IPS-NIHi11 (cell line): ENCODE measurements at places on chromosomes 2 and 18.

- no peak for DNase-seq
These were observed 98.0 kb downstream of the ANKRD44 start for GRCh38 chr2:197212344-197213262.

DNA sequence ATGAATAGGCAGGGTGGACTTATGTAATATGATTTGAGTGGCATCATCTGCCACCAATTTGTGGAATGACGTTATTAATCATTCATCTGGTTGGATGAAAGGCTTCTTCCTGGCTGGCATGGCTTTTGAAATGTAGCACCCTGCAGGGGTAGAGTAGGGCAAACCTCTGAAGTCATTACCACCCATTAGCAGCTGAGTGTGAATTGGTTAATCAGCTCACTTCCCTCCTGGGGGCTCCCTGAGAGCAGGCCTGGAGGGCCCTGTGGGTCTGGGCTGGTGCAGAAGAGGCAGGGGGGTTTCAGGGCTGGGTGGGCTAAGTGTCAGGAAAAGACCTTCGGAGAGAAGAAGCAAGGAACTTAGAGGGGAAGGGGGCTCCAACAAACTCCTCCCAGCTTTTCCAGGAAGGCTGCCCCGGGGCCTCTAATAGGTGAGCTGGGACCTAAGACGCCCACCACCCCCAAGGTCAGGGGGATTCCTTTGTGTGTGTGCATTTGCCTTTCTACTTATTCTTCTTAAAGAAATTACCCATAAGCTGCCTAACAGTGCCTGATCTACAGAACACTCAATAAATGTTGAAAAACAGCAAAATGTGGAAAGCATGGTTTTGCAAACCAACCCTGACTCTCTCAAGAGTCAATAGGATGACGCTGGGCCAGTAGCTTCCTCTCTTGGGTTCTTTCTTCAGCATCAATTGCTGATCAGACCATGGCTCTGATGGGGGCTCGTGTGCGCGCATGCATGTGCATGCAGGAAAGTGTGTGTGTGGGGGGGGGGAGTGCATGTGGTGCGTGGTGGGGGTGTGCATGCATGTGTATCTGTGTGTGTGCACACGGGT is 49.7 kb upstream of the ZNF516 start:
- no peak for DNase-seq

- DNase-seq: no peak
These were observed 5.7 kb downstream of the ANTXR1 start for GRCh38 chr2:69018678-69019095.

DNA sequence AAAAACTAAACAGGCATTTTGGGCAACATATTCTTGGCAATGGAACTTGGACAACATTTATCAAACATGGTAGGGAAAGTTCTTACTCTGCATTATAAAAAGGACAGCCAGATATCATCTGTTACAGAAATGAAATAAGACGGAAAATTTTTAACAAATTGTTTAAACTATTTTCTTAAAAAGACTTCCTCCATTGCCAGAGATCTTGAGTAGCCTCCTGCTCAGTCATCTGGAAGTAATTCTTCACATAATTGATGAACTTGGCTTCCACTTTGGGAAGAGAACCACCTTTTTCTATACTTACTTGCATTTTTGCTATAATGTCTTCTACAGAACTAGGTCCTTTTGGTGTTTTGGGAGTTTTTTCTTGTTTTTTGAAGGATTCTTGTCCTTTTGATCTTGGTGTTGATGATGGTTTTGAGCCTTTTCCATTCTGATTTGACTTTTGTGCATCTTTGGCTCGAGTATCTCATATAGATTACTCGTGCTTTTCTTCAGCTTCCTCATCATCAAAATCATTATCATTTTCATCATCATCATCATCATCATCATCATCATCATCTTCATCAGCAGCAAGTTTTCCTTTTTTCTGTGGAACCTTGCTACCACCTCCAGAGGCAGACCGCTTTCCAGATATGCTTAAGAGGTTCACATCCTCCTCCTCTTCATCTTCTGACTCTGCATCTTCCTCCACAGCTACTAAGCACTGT is 66.2 kb downstream of the CD28 start:
- DNase-seq: no peak

DNA sequence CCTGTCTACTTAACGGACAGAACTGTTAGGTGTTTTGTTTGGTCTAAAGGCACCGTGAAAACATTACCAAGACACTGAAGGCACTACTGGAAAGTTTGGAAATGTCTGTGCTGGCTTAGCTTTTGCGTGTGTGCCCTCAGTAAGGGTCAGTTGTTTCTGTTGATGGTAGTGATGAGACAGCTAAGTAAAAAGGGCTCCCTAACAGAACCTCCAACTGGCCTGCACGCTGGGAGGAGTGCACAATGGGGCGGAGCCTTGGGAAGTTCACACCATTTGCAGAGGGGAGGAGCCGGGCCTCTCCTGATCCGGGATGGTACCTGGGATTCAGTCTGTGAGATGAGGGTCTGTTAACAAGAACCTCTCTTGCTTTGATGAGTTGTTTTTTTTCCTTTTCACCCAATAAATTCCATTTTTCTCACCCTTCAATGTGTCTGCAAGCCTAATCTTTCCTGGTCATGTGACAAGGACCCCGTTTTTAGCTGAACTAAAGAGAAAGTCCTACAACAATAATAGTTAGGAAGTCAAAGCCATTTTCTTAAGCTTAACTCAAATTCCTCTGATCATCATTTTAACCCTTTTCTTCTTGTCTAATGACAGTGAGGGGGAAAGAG is 368.7 kb downstream of the PARD3B start:
- DNase-seq: no peak

DNA sequence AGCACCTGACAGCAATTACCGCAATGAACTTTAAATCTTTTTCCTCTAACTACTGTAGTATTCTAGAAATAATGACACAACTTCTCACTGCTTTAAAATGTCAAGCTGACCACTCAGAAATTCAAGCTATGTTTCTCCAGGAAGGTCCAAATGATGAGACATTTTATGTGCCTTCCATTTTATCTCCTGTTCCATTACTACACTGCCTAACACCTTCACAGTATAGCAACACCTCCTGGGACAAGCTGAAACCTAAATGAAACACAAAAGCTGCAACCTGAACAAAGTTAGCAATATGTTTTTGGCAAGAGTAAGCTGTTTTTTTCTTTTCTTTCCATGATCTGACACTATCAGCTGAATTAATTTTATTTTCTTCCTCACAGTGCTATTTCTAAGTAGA is 81.9 kb downstream of the IKZF2 start:
- no peak for DNase-seq

DNA sequence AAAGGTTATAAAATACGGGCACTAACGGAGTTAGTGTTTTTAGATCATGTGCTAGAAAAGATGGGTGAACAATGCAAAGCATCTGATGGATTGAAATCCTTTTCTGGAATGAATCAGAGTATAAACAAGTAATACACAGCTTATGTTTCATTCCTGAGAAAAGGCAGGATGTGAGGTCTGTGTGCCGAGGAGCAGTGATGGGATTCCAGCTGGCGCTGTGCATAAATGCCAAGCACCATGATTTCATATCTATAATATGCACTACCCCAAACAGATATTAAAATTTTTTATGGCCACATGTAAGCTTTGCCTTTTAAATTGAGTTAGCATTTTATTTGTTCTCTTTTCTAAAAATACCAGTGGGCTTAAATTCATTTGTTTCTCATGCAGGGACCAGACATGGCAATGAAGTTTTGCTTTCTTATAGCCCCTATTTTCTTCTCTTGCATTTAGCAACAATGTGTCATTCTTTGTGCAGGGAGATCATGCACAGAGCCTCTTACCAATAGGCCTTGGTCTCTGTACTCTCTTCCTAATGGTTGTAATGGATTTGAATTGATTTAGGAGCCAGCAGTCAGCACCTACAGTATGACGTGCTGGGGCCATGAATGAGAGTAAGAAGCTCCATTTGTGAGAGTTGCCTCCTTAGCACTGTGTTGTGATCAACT is 323.9 kb downstream of the SLC8A1 start:
- DNase-seq: no peak

DNA sequence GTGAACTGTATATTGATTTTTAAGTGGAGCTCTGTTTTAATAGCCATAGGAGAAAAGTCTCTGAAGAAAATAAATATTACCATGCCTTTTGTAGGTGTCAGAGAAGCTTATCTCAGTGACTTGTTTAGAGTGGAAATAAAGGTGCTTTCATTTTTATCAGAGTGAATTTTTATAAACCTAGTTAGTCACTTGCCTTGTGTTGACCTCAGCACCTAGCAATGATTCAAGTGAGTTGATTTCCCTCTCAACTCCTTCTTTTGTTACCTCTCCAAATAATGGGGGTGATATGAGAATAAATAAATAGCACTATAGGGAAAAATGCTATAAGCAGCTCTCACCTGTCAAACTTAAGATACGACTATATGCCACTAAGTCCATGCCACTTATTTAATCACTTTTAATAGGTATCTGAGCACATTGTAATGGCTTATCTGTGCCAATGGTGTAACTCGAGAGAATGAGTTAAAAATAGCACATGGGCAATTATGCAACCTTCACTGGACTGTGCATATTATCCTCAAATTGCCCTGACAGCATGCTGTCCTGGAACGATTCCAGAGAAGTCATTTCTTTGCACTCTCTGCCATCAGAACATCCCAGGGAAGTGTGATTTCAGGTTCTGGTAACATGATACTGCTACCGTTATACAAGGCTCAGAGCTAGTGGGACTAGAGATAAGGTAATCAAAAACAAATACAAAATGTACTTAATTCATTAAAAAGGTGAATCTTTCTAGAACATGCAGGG is 290.8 kb downstream of the CCDC85A start:
- no peak for DNase-seq

- no peak for DNase-seq
These were observed 29.9 kb upstream of the MGAT5 start for GRCh38 chr2:134224005-134224404.
